ENCODE measurements at places on chromosomes 11 and 22.

DNA sequence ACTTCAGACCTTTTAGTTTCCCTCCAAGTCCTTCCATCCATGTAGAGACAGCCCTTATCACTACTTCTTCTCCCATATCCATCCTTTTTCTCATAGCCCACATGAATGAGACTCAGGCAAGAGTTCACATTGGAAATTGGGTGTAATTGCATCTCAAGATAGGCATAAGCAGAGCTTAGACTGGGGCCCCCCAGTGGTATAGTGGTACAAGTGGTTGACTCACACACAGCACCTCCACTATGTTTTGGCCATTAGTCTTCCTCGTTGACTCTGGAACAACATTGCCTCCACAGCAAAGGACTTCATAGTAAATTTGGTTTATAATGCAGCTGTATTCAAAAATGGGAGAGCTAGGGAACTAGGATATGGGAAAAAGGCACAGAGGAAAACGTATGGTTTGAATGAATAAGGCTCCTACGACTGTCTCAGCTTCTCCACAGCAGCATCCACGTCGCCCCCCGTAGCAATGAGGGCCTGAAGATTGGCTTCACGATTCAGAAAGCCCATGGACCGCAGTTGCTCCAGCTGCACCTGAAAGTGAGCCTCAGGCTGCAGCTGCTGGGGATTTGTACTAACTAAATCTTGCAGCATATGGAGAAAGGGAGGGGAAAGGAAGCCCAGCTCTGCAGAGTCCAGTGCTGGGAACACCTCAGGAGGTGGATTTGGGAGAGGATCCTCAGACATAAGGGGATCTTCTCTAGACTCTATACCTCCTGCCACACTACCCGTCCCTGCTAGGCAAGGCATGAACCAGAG, 2.4 kb downstream of the UBQLN3 start:
- DNase-seq = no peak

- no peak for DNase-seq
Measured at GRCh38 chr22:44646668-44647067, 55.3 kb upstream of the PRR5 start.

GRCh38 chr11:128506999-128507611, 80.3 kb downstream of the ETS1 start:
- no peak for DNase-seq

DNA sequence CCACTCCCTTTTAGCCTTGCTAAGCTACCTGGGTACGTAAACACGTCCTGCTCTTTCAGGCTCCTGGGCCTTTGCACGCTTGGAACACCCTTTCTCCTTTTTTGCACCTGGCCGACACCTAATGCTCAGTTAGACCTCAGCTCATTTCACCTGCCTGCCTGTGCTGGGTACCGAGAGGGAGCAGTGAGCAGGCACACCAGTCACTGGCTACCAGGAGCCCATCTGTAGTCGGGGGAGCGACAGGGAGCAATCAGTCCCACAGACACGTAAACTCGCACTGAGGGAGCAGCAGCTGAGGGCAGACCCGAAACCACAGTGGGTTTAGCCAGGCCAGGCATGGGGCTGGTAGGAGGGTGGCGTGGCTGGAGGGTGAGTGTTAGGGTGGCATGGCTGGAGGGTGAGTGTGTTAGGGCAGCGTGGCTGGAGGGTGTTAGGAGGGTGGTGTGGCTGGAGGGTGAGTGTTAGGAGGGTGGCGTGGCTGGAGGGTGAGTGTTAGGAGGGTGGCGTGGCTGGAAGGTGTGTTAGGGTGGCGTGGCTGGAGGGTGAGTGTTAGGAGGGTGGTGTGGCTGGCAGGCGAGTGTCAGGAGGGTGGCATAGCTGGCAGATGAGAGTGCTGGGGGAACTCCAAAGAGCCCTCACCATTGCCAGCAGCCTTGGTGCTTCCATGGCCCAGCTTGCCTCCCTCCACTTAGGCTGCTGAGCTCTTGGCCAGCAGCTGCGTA, 6.4 kb upstream of the GTSE1 start:
- DNase-seq = no peak

DNA sequence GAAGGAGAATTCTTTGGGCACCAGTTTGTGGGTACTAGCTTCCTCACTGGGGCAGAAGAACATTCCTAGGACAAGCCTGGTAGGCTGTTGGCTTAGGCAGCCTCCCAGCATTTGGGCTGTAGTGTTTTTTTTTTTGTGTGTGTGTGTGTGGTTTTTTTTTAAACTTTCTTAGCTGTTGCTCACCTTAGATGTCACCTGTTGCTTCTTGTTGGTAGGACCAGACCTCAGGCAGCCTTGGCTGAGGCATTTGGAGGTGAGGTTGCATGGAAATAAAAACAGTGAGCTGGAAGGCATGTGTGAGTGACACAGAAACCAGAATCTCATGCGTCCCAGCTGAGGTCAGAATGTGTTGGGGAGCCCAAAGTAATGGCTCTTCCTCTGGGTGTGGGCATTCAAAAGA, 21.3 kb downstream of the AMPD3 start:
- no peak for DNase-seq

- peak; percentile 20 for DNase-seq
Measured at GRCh38 chr11:74739546-74740270, 8.5 kb upstream of the CHRDL2 start.

- DNase-seq = no peak
Measured at GRCh38 chr11:106904826-106905225, 113.5 kb downstream of the GUCY1A2 start.

GRCh38 chr11:44944181-44944852, 6.4 kb downstream of the TP53I11 start:
- DNase-seq = no peak

GRCh38 chr11:12765428-12765827, 91.2 kb downstream of the TEAD1 start:
- DNase-seq = no peak
